Endothelial cell (in vitro differentiated cells): ENCODE measurements at places on chromosomes 1 and 21. TPM values are rescaled to one million over a fixed set of nuclear protein-coding genes. Genes with fewer than 3 reads are reported as not detected.
A peak's percentile ranks its signal among the peaks of the same experiment; 100 is the strongest.

The GPR3 gene
- 2.4 TPM for total RNA-seq

DNA sequence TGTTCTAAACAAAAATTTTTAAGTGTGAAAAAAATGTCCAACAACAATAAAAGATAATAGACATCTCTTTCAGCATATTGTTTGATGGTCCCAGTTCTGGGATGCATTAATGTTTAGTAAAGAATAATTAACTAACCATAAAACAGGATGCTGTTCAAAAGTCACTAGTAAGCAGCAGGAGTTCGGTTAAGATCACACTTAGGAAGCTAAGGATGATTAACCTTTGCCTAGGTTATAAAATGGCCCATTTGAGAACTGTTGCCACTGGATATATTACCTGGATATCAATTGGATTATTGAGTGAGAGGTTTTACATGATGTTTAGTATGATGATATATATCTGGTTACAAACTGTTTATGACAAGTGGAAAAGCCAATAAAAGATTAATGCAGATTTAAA, 171.7 kb downstream of the ATG4C start:
- no peaks in the 10 kb centered on the region for H3K27me3 ChIP-seq
- DNase-seq = no peak
- no peak overlapping the region for H3K27ac ChIP-seq
- H3K4me1 ChIP-seq = peaks cover 4% of the 10 kb centered on the region

GRCh38 chr1:94580367-94581115, 39.0 kb upstream of the F3 start:
- no peak overlapping the region for H3K27ac ChIP-seq
- no peak overlapping the region for H3K4me3 ChIP-seq
- peaks cover 15% of the 10 kb centered on the region for H3K36me3 ChIP-seq

- H3K4me3 ChIP-seq = no peak overlapping the region
- DNase-seq = peak; percentile 73
- H3K27me3 ChIP-seq = peaks cover 29% of the 10 kb centered on the region
- H3K4me1 ChIP-seq = peaks cover 47% of the 10 kb centered on the region
- no peak overlapping the region for H3K27ac ChIP-seq
Measured at GRCh38 chr1:34786521-34787325, 5.7 kb downstream of the GJB3 start.

DNA sequence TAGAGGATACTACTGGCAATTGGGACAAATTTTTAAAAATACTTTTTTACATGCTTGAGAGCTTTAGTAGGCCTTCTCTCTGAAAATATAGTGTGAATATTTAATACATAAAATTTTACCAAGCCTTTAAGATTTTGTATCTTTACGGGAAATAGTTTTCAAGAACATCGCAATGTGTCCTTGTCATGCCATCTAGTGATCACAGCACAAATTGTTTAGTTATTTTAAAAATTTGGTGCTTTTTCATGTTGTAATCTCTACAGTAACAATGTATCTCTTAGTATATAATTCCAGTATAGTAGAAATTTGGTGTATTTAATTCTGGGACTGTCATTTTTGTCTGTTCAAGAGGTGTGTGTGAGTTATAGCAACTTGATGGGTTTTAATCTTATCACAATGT, 6.7 kb downstream of the CDC7 start:
- H3K4me1 ChIP-seq = peaks cover 47% of the 10 kb centered on the region
- no peak overlapping the region for H3K27ac ChIP-seq
- no peaks in the 10 kb centered on the region for H3K36me3 ChIP-seq
- no peak overlapping the region for H3K4me3 ChIP-seq
- peaks cover 1% of the 10 kb centered on the region for H3K27me3 ChIP-seq

DNA sequence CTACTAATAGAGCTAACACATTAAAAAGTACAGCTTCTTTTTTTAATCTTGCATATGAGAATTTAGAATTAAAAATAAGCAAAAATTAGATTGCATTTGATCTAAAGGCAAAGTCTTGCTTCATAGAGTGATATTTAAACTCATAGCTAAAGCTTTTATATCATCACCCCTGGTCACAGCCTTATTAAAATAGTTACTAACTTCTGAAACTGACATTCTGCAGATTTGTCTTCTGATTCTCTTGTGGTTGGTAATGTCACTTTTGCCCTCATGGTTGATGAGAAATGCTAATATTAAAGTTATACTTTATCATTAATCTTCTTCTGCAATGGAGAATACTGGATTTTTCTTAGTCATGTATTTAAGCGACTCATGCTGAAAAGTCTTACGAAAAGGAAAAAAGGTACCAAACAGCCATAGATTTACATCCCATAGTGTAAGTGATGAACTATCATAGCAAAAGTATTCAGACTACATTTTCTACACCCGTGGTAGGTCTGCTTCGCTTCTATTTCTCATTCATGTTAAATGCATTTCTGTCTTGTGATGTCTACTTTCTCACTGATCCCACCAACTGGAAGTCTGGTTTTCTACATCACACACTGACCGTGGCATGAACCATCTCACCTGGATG, 330.5 kb upstream of the B3GALT2 start:
- no peaks in the 10 kb centered on the region for H3K36me3 ChIP-seq
- H3K27ac ChIP-seq = no peak overlapping the region
- no peaks in the 10 kb centered on the region for H3K27me3 ChIP-seq
- no peak for DNase-seq

GRCh38 chr1:228101994-228102790, 933 bp downstream of the C1orf35 start:
- peaks cover 24% of the 10 kb centered on the region for H3K36me3 ChIP-seq
- peak; percentile 62 for DNase-seq
- peak overlapping the region; percentile 81 for H3K4me3 ChIP-seq
- no peak overlapping the region for H3K27ac ChIP-seq

GRCh38 chr1:58586271-58586670, 9.2 kb upstream of the TACSTD2 start:
- no peak overlapping the region for H3K4me3 ChIP-seq
- no peaks in the 10 kb centered on the region for H3K36me3 ChIP-seq
- no peaks in the 10 kb centered on the region for H3K27me3 ChIP-seq

- peaks cover 2% of the 10 kb centered on the region for H3K4me1 ChIP-seq
- no peak overlapping the region for H3K4me3 ChIP-seq
- no peak for DNase-seq
- H3K36me3 ChIP-seq = no peaks in the 10 kb centered on the region
Measured at GRCh38 chr1:185406691-185407009, 89.6 kb upstream of the IVNS1ABP start.

The DNASE2B gene
- not detected for total RNA-seq

DNA sequence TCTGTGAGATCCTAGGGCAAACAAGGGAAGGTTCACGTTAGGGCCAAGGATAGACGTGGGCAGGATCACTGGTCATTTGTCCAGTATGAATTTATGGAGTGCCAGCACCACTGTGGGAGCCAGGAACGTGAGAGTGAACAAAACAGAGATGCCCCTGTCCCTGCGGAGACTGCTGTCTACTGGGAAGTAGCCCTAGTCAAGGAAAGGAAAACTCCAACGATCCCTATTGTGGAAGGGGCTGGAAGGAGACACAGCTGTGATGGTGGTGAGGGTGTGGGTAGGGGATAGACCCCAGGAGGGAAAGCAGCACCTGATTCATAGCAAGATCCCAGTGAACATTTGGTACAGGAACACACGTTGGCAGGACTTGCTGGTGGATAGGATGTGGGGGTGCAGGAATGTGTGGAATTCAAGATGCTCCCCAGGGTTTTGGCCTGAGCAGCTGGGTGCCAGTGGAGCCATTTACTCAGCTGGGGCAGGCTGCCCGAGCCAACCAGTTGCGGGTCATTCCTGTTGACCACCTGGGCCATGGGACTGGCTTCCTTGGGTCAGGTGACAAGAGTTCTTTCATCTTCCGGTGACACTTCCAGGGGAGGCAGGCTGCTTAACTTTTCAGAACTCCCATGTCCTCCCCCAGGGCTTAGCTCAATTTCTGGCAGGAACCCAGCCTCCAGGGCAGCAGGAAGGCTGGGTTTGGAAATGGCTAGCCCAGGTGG, 1.2 kb upstream of the ATP13A2 start:
- H3K4me1 ChIP-seq = peaks cover 10% of the 10 kb centered on the region
- H3K36me3 ChIP-seq = no peaks in the 10 kb centered on the region
- peak overlapping the region; percentile 92 for H3K4me3 ChIP-seq
- no peak overlapping the region for H3K27ac ChIP-seq

GRCh38 chr1:203142684-203143408, 15.3 kb downstream of the ADORA1 start:
- peaks cover 34% of the 10 kb centered on the region for H3K4me1 ChIP-seq
- DNase-seq = no peak
- H3K27me3 ChIP-seq = peaks cover 2% of the 10 kb centered on the region
- no peak overlapping the region for H3K27ac ChIP-seq
- H3K4me3 ChIP-seq = no peak overlapping the region
- peaks cover 22% of the 10 kb centered on the region for H3K36me3 ChIP-seq

GRCh38 chr1:29395736-29396437, 159.6 kb downstream of the PTPRU start:
- no peaks in the 10 kb centered on the region for H3K36me3 ChIP-seq
- H3K27me3 ChIP-seq = peaks cover 7% of the 10 kb centered on the region
- H3K27ac ChIP-seq = no peak overlapping the region
- H3K4me3 ChIP-seq = no peak overlapping the region

The CHIA gene
- not detected for total RNA-seq

DNA sequence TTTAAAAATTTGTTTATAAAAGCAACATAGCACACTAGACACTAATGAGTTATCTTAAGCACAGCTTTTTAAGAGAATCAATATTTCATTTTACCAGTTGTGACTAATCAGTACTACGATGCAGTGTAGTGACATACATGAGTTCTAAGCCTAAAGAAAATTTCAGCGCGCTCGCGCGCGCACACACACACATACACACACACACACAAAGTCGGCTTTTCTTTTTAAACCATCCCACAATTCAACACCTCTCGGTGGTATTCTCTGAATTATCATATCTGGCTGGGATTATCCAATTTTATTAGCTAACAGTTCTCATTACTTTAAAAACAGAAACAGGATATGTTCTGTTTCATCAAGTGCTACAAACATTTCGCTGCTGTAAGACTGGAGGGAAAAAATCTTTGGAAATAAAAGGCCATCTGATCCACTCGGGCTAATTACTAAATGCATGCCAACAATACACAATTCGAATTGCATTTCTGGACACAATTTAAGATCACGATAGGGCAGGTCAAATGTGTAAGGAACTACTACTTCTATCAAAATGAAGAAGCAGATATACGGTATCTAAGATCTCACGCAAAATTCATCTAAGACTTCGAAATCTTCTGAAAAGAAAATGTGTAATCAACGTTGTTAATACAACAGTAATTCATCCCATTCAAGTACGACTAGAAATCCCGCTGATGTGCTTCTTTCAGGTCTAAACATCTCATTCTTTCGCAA, 1.2 kb downstream of the TUT4 start:
- H3K36me3 ChIP-seq = no peaks in the 10 kb centered on the region
- no peak overlapping the region for H3K4me3 ChIP-seq
- H3K27me3 ChIP-seq = peaks cover 2% of the 10 kb centered on the region
- no peak for DNase-seq
- H3K27ac ChIP-seq = no peak overlapping the region
- peaks cover 25% of the 10 kb centered on the region for H3K4me1 ChIP-seq

The THEM5 gene
- total RNA-seq = not detected

The GABRD gene
- 0.64 TPM for total RNA-seq

DNA sequence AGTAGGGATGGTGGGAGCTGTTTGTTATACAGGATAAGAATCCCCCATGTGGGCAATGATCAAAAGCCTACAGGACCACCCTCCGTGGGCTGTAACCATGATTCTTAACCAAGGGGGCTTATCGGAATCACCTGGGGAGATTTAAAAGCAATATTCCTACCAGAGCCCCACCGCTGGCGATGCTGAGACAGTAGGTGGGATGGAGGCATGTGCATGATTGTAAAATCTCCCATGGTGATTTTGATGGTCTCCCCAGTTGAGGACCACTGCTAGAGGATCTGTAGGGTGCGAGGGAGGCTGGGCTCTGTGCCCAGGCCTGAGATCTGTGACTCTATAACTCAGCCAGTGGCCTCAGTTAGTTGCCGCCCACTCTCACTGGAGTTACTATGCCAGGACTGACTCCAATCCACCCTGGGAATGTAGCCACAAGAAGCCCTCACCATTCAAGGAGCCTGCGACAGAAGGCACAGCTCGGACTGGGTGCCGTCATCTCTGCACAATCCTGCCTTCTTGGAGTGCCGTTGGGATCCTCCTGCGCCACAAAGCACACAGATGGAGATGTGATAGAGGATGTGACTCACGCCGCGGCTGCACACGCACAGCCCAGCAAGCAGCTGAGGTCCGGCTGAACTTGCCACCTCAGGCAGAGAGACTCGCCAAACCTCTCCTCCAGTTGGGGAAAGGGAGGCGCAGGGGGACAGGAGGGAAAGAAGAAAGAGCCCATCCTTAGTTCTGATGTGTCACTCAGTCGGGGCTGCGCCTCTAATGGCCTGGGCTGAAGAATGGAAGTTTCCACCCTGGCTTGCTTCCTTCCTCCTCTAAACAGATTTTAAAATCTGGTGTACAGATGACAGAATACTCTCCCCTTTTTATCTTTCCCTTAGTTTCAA, 26.5 kb downstream of the AKNAD1 start:
- H3K27ac ChIP-seq = no peak overlapping the region
- no peak overlapping the region for H3K4me3 ChIP-seq
- no peak for DNase-seq
- H3K36me3 ChIP-seq = no peaks in the 10 kb centered on the region

- DNase-seq = no peak
- peaks cover 8% of the 10 kb centered on the region for H3K27me3 ChIP-seq
- H3K4me3 ChIP-seq = no peak overlapping the region
- peaks cover 8% of the 10 kb centered on the region for H3K4me1 ChIP-seq
Measured at GRCh38 chr1:159980786-159981185, 26.7 kb upstream of the SLAMF9 start.

- DNase-seq = no peak
- H3K4me3 ChIP-seq = peak overlapping the region; percentile 94
- H3K27me3 ChIP-seq = peaks cover 19% of the 10 kb centered on the region
Measured at GRCh38 chr1:224435999-224436398, 1.4 kb upstream of the WDR26 start.

GRCh38 chr1:208172423-208173145, 71.6 kb downstream of the PLXNA2 start:
- H3K27me3 ChIP-seq = peaks cover 8% of the 10 kb centered on the region
- no peak for DNase-seq
- no peaks in the 10 kb centered on the region for H3K36me3 ChIP-seq
- no peak overlapping the region for H3K27ac ChIP-seq

The CD5L gene
- not detected for total RNA-seq

The CLDN17 gene
- not detected for total RNA-seq

GRCh38 chr1:98575955-98576354, 85.6 kb upstream of the SNX7 start:
- no peaks in the 10 kb centered on the region for H3K36me3 ChIP-seq
- DNase-seq = no peak
- no peaks in the 10 kb centered on the region for H3K4me1 ChIP-seq
